ENCODE measurements at places on chromosomes 2 and 18.

GRCh38 chr2:240917009-240917683, 11.0 kb downstream of the CROCC2 start:
- no peak for DNase-seq

- DNase-seq, result no peak
Measured at GRCh38 chr2:218407717-218408116, 8.0 kb downstream of the CTDSP1 start.

DNA sequence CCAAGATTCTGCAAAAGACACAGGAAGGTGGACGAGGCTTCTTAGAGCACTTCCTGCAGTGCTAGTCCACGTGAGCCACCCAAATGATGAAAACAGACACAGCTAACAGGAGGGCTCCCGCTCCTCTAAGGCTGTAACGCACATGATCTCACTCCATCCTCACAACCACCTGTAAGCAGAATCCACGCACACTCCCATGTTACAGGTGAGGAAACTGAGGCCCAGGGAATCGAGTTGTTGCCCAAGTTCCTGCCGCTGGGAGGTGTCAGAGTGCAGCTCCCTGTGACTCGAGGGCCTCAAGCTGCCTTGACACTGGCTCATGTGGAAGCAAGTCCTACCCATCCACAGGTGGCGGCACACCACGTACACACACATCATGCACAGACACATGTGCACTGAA, 4.4 kb downstream of the DNMT3A start:
- no peak for DNase-seq

DNA sequence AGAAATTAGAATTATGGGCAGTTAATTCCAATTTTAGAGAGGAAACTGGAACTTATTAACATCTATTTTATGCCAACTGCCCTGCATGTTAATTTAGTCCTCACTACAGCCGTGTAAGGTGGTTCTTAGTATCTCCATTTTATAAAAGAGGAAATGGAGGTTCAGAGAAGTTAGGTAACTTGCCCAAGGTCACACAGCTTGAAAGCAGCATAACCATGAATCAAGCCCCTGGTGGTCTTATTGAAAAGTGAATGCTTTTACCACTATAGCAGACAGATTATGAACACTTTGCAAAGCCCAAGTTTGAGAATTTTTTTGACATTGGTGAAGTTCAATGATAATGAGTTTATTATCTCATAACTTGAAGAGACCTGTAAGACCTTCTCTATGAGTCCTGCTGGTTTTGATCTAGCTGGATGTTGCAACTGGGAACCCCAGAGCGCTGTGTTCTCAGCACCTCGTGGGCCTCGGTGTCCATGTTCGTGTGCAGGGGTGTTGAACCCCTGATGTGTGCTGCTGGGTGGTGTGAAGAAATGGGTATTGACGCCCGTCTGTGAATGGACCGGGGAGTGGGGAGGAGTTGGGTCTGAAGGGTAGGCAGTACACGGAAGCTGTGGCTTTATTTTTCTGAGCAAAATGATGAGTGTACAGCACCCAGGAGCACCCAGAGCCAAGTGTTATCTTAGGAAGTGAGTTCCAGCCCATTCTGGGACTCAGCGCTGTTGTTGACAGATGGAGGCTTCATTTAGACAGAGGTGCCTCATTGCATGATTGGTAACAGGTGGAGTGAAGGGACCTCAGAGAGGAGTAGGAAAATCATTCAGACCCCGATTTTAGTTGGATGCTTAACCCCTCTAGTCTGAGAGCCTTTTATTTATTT, 9.7 kb downstream of the GREB1 start:
- no peak for DNase-seq

DNA sequence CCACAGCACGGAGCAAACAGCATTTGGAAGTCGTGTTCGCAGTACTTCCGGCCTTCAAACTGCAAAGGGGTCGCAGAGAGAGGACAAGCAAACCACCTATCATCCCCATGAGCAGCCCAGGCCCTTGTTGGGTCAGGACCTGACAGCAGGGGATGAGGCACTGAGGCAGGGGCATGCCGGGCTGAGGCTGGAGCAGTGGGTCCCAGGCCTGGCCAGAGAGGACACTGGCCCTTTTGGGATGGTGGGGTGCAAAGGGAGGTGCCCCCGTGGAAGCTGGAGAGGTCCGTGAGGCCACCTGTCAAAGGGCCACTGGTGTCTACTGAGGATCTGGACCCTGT, 8.9 kb downstream of the GPR17 start:
- DNase-seq, result no peak
